Fibroblast of skin of left biceps (primary cell): ENCODE measurements at places on chromosomes 5 and 9.
A peak's percentile ranks its signal among the peaks of the same experiment; 100 is the strongest.

DNA sequence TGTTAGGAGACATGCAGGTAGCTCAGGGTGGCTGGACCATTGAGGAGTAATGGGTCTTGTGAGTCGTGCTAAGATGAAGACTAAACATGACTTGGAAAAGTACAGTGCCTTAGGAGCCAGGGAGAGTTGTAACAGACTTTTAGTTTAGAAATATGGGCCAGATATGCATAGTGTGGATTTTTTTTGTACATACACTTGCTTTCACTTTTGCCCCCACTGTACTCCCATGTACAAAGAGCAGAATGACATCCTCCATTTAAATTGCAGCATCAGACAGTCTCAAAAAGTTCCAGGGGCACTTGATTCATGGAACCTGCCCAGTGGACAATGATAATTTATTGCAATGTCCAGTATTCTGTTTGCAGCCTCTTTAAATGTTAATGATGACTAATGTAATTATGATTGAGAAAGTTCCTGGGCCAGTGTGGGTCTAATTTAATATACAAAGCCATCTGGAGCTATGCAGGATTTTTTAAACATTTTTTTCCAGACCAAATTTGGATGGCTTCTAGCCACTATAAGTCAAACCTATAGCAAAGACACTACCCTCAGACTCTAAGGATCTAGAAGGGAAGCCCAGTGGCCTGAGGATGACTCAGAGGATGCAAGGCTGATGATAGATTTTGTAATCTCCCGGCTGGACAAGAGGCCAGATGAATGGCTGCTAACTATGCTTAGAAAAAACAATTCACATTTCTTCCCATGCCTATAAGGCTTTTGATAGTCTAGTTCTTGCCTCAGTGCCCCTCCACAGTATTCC is 80.1 kb downstream of the TRPC7 start:
- peak; percentile 3 for DNase-seq

GRCh38 chr5:65790371-65791163 is 68.6 kb downstream of the NLN start:
- DNase-seq, result no peak

DNA sequence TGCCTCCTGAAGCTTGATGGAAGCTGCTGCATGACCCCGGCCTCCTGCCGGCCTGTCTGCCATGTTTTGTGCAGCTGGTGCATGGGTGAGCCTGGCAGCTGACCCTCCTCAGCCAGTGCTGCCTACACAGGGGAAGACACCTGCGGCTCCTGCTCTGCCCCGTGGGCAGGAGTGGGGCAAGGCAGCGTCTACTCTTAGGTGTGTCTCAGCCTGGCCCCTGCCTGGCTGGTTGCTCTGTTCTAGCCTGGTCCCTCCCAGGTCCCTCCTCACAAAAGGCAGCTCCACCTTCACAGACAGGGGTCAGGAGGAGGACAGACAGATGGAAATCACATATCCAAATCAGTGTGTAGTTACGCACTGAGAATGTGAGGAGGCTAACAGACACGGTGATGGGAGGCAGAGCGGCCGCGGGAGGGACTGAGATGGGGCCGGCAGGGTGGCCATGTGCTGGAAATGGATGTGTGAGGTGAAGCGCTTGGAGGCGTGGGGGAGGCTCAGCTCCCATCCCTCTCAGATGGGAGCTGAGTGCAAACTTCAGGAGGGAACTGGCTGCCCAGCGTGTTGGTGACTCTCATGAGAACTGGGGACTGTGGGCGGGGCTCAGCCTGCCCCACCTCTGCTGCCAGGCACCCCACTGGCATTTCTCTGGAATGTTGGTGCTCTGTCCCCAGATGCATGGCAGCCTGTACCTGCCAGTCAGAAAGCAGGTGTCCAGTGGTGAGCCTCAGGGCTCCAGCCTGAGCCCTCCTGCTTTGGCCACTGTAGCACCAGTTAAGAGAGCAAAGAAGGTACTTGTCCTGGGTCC is 43.4 kb downstream of the PPARGC1B start:
- DNase-seq, result no peak

DNA sequence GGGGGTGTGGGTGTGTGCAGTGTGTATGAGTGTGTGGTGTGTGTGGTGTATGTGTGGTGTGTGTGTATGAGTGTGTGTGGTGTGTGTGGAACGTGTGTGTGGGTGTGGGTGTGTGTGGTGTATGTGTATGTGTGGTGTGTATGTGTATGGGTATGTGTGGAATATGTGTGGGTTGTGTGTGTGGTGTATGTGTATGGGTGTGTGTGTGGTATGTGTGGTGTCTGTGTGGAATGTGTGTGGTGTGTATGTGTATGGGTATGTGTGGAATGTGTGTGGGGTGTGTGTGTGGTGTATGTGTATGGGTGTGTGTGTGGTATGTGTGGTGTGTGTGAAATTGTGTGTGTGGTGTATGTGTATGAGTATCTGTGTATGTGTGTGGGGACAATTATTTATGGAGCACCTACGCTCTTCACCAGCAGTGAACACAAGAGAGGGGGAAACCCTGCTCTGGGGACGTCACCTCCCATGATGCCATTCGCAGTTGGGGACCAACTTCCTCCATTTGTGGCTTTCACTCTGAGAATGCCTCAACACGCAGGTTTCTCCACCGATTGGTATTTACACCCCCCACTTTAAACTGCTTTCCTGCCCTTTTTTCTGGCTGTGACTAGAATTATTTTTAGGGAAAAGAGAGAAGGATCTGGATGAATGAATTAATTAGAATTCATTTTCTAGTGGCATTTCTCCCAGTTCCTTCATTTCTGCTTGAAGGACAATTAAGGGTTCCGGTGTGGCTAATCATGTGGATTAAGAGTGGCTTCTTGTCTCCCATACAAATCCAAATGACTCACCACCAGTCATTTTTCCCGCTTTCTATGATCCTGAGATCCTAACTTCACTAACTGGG is 238.1 kb downstream of the ROR2 start:
- peak; percentile 40 for DNase-seq

- DNase-seq, result no peak
These were observed 44.7 kb downstream of the GRIN3A start for GRCh38 chr9:101693546-101694336.

GRCh38 chr5:17087035-17087434 is 130.4 kb upstream of the BASP1 start:
- no peak for DNase-seq

GRCh38 chr5:60483050-60483449 is 216.9 kb downstream of the DEPDC1B start:
- DNase-seq, result no peak

- no peak for DNase-seq
These were observed 88.2 kb upstream of the BASP1 start for GRCh38 chr5:17129093-17129849.

DNA sequence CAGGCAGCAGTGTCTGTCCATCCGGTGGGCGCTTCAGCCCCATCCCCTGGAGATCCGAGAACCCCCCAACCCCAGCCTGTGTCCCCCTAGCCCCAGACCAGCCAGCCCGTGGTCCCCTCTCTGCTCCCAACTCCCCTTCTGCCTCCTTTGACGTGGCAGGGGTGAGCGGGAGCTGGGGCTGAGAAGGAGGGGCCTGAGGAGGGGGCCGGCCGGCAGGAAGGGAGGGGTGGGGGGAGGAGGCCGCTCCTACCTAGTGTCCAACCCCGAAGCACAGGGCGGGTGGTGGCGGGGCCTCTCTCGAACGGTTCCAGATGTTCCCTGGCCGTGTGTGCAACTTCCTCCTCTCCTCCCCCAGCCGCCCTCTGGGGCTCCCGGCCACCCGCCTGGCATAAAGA is 31.0 kb downstream of the GOLGA2 start:
- peak; percentile 89 for DNase-seq

GRCh38 chr5:124128867-124129266 is 616.9 kb downstream of the CSNK1G3 start:
- no peak for DNase-seq

DNA sequence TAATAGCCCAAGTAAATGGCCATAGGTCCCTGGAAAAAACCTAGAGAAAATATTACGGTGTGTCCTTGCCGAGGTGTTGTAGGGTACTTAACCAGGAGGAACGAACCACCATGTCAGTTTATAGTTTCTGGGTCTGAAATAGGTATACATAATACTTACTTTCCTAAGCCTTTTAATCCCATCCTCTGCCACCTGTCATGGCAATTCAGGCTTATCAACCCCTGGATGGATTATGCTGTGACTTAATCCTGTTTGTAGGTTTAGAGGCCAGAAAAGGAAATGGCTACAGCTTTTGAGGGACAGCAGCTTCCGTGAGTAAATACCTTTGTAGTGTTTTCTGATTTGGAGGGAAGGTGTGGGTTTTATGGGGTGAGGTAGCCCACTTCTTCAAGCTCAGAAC is 89.1 kb upstream of the PTPRD start:
- DNase-seq, result no peak

- DNase-seq, result no peak
These were observed 216.4 kb downstream of the EPB41L4A start for GRCh38 chr5:112202694-112203093.

GRCh38 chr9:12413986-12414385 is 279.2 kb upstream of the TYRP1 start:
- DNase-seq, result no peak

GRCh38 chr9:127812936-127813675 is 10.4 kb downstream of the FPGS start:
- no peak for DNase-seq

DNA sequence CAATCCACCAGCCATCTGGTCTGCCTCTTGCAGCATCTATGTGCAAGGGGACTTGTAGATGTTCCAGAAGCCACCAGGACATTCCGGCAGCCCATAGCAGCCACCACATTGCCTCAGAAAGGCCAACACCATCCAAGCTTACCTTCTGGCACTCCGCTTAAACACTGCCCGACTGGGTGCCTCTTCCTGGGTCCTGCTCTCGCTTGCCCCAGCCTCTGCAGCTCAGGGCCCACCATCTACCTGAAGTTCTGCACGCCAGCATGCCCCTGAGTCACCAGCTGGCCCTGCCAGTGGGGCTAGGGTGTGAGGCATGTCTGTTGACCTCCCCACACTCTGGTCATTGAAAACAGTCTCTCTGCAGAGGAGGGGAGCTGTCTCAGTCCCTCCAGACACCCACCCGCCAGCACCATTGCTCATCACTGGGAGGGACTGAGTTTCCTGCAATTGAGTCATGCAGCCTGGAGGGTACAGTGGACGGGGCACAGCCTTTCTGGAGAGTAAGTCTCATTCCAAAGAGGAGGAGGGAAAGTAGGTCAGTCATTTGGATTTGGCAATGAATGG is 16.9 kb upstream of the COL5A1 start:
- no peak for DNase-seq

GRCh38 chr9:130629443-130630070 is 34.8 kb upstream of the PRDM12 start:
- no peak for DNase-seq

DNA sequence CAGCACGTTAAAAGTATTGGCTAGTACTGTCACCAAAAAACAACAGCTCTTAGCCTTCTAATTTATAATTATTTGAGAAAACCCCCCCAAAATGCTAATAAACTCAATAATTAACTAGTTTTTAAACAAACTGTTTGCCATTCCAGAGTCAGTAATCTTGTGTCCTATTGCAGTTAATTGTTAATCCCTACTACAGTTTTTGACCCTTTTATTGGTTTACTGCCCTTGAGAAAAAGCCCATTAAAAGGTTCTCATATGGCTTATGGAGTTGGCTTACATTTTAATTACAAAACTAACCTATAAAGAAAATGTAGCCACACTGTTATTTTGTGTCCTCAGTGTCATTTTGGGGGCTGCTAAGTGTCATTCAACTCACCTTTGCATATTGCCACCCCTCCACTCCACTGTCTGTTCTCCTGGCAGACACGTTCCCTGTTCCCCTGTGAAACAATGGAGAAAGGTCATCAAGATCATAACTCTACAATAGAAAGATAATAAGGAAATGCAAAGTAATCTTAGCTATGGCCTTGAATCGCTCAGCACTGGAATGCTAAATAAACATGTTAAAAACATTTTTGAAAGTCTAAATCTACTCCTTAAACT is 51.6 kb upstream of the TXNDC8 start:
- no peak for DNase-seq

GRCh38 chr5:175207321-175208040 is 236.5 kb downstream of the DRD1 start:
- no peak for DNase-seq

- no peak for DNase-seq
These were observed 4.4 kb upstream of the SNX2 start for GRCh38 chr5:122770477-122770876.

DNA sequence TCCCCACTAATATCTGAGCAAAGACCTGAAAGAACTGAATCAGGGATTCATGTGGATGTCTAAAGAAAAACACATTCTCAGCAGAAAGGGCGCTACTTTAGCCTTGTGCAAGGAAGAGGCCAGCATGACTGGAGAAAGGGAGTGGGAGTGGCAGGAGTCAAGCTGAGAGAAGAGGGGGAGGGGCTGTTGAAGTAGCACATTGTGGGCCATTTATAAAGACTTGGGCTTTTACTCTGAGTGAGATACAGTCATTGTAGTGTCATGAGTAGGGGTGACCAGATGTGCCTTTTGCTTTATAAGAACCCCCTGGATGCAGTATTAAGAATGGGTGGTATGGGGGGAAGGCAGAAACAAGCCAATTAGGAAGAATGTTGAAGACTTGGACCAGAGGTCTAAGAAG is 452.8 kb downstream of the ENC1 start:
- DNase-seq, result no peak

DNA sequence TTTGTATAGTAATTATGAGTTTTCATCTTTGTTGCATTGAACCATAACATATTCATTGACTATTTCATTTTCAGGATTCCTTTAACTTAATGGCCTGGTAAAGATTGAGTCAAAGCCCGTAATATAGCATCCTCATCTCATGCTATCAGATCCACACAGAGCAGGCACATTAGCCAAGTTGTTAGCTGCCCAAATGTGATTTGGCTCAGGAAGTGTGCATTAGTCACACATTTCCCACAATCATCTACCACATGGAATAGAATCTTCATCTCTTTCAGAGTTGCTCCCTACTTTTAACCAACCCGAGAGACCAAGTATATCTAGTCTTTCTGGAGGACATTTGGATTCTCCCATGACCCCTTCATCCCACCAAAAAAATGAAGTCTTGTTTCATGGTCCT is 481.0 kb upstream of the PTGER4 start:
- peak; percentile 9 for DNase-seq

- DNase-seq, result no peak
These were observed 17.8 kb downstream of the LRRC8A start for GRCh38 chr9:128899566-128900322.

DNA sequence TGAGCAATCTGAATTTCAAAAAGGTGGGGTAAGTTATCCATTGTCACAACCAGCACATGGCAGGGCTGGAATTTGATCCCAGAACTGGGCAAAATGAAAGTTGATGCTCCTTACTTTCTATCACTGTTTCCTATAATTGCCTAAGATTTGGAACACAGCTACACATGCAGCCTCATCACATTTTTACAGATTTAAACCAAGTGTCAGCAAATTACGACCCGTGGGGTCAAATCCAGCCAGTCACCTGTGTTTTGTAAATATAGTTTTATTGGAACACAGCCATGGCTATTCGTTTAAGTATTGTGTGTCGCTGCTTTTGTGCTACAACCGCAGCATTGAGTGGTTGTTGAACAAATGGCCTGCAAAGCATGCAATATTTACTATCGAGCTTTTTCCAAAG is 94.3 kb downstream of the SREK1 start:
- no peak for DNase-seq

- DNase-seq, result no peak
These were observed 923.0 kb upstream of the SEMA6A start for GRCh38 chr5:117497601-117498000.
